ENCODE measurements at places on chromosomes 7 and 10.

DNA sequence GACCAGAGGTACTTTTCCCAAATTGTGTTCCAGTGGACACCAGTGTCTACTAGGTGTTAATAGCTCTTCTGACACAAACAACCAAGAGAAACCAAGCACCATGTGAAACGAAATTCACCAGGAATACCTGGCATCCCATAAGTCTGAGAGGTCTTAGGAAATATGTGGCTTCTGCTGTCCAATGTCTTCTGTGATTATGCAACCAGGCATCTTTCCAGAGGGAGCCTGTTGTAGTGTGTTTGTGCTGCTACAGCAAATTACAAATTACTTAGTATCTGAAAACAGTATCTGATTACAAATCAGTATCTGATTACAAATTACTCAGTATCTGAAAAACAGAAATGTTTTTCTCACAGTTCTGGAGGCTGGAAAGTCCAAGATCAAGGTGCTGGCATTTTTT, 133.6 kb upstream of the NPVF start:
- DNase-seq, result peak; percentile 19

DNA sequence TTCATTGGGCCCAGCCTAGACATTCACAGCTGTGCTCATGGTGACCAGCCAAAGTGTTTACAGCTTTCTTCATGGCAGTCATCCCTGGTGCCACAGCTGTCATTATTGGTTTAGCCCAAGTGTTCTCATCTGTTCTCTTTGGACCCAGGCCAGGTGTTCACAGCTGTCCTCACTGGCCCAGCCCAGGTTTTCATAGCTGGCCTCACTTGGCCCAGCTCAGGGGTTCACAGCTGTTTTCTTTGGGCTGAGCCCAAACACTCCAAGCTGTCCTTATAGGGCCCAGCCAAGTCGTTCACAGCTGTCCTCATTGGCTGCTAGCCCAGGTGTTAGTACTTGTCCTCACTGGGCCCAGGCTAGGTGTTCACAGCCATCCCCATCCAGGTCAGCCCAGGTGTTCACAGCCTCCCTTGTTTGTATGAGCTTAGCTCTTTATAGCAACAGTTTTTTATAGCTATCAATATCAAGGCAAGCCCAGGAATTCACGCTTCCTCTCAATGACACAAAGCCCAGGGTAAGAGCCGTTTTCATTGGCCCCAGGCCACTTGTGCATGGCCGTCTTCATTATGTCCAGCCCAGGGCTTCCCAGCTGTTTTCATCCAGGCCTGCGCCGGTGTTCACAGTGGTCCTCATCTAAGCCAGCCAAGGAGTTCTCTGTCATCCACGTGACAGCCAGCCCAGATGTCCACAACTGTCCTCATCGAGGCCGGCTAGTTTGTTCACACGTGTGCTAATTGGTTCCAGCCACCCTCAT, 11.6 kb downstream of the FRG2B start:
- DNase-seq, result no peak

DNA sequence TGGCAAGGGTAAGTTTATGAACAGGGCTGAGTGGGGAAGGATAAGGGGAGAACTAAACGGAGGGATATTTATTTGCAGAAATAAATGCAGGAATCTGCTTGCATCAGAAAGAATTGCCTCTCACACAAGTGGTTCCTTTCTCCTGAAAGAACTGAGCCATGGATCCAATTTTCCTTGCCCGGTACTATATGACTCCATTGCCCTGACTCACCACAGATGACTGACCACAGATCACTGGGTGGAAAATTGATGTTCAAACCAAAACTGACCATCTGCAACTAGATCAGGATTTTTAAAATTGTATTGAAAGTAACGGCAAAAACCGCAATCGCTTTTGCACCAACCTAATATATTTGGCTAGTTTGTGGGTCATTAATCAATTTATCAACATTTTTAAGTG, 6.2 kb upstream of the MACC1 start:
- DNase-seq, result no peak

- DNase-seq, result no peak
Observed at GRCh38 chr10:1274111-1274661, 218.0 kb downstream of the WDR37 start.

GRCh38 chr10:25263931-25264330, 89.1 kb downstream of the GPR158 start:
- DNase-seq, result peak; percentile 5

- no peak for DNase-seq
Observed at GRCh38 chr10:123146013-123146893, 1.7 kb upstream of the HMX2 start.

DNA sequence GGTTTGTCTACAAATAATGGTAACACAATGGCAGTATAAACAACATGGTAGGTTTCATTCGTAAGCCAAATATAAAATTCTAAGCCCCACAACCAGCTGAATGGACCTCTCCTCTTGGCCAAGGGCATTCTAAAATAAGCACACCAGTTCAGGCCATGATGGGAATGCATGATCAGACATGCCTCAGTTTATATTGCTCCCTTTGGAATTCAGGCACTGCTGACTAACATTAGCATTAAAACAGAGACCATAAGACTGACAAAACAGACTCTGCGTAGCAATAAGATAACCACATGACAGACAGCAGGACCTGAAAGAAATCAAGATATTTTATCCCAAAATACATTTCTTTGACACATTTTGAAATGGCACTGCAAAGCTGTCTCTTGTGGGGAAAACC, 125.8 kb downstream of the FAM107B start:
- DNase-seq, result peak; percentile 93

DNA sequence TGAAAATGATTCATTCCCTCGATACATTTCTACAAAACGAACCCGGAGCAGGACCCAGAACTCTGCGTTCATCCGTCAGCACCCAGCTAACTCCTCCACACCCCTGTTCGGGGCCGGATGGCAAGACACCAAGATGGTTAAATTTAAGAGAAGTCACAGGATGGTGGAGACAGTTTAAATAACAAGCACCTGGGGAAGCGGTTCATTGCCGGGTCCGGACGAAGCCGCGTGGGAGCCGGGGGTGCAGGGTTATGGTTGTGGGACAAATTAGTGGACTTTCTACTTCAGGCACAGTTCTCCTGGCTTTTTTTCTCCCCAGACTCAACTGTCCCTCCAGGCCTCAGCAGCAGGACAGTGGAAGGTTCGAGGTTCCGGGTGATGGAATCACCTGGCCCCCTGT, 45.4 kb downstream of the ASB13 start:
- DNase-seq, result no peak

DNA sequence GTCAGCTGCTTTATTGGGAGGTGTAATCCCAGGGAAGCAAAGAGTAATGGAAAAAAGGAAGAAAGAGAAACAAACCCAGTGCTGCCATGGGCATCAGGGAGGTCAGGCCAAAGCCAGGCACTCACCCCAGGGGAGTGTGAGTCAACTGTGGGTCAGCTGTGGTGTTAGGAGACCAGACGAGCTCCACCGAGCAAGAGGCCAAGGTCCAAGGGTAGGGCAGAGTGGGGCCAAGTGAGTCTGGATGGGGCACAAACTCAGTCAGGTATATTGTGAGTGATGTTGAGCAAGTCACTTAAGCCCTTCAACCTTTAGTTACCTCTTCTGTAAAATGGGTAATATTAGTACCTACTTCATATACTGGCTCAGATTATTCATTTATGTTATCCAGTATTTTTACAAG, 30.4 kb upstream of the CDK13 start:
- no peak for DNase-seq

GRCh38 chr10:92027141-92027540, 103.6 kb downstream of the BTAF1 start:
- peak; percentile 25 for DNase-seq

- peak; percentile 42 for DNase-seq
Observed at GRCh38 chr10:90288391-90288933, 569.4 kb downstream of the HTR7 start.

DNA sequence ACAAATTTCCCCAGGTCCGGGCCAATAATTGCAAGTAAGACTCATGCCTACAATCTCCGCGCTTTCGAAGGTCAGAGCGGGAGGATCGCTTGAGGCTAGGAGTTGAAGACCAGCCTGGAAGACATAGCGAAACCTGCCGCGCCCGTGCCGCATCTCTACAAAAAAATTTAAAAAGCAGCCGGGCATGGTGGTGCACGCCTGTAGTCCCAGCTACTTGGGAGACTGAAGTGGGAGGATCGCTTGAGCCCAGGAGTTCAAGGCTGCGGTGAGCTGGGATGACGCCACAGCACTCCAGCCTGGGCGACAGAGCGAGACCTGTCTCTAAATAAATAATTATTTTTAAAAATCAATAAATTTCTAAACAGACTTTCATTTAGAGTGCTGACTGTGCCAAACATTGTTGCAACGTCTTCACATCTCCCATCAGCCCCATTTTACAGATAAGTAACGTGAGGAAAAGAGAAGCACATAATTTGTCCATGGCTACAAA, 494 bp upstream of the CFAP43 start:
- no peak for DNase-seq

DNA sequence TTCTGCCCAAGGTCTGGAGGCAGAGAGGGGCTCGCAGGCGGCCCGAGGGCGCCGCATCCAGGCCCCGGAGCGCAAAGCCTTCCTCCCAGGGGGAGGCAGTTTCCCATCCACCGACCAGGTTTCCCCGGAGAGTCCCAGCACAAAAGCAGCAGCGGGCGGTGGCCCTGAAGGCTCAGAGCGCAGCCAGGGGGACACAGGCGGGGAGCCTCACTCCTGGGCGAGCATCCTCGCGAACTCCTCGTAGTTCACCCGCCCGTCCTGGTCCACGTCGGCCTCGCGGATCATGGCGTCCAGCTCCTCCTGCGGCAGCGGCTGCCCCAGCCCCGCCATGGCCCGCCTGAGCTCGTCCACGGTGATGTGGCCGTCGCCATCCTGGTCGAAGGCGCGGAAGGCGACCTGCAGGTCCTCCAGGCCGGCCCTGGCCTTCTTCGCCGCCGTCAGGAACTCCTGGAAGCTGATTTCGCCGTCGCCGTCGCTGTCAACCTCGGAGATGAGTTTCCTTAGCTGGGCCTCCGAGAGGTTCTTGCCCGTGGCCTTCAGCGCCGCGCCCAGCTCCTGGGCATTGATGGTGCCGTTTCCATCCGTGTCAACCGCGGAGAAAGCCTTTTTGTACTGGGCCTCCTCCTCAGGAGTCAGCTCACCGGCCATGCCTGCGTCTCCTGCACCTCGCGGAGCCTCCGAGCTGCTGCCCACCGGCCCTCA, 428 bp downstream of the CALML5 start:
- DNase-seq, result no peak

DNA sequence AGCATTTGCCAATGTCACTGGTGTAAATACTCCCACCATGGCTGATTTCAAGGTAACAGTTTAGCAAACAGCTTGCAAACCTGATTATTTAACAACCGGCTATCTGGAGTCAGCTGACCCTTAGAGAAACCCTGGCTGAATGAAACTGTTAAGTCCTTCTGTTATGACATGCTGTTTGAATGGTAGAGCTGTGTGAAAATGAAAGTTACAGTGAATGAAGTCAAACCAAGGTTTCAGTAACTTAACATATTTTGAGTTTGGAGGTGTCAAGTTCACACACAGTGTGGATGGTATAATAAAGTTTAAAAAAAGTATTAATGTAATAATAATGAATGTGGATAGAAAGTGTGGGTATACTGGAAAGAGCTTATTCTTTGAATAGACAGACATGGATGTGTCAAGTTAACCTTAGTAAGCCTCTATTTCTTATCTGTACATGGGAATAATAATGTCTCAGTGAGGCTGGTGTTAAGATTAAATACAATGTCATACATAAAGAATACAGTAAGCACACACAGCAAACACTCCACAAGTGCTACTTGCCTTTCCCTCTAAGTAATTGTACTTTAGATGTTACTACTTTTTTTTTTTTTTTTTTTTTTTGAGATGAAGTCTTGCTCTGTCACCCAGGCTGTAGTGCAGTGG, 150.4 kb downstream of the TAX1BP1 start:
- DNase-seq, result no peak

DNA sequence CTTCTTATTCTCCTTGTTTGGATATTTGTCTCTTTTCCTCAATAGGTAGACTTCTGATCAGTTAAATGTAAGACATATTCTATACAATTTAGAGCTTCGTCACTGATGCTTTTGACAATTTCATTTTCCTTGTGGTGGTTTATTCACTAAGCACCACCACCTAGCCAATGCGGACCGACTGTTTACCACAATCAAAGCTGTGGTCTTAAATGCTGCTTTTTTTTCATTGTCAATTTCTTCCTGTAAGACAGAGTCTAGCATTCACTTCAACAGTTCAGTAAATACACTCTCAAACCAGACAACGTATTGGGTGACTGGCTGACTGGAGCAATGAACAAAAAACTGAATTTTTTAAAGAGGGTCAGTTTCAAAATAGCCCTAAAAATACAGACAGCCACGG, 239.0 kb downstream of the DNAJB6 start:
- DNase-seq, result no peak

GRCh38 chr7:131747658-131748232, 191.3 kb upstream of the PODXL start:
- no peak for DNase-seq

GRCh38 chr10:78316451-78316931, 282.8 kb downstream of the RPS24 start:
- DNase-seq, result no peak

DNA sequence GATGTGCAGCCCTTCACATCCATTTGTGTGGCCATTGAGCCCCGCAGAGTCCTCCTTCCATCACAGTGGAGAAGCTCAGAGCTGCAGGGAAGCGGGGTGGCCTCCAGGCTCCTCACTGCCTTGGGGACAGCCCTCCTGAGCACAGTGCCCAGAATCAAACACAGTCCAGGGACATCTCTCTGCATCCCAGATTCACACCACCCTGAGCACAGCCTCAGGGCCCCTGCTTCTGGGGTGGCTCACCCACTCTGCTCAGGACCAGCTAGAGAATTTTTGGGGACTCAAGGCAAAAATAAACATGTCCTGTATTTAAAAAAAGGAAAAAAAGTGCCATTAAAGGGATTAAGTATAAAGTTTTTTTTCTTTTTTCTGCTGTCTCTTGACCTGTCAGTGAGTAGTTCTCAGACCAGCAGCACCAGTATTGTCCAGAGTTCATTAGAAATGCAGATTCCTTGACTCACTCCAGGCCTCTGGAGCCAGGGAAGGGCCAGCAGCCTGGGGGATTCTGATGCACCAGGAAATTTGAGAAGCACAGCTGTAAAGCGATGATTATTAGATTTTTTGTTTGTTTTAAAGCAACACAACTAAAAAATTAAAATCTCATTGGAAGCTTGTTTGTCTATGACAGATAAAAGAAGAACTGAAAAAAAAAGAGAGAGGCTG, 61.6 kb downstream of the ARHGAP22 start:
- DNase-seq, result no peak

DNA sequence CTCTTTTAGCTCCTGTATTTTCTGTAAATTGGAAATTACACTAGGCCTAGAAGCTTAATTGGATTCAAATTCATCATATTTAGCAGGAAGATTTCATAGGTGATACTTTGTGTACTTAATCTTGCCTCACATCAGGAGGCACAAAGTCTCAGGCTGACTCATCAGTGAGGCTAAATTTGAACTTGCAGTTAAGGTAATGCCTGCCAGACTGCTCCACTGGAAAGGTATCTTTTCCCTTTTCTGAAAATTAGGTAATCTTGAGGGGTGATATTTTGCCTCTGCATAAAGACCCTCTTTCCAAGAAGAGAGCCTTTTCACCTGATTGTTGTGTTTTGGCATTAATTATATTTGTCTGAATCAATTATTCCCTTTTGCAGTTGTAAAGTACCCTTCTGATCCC, 14.6 kb downstream of the PPIA start:
- DNase-seq, result peak; percentile 81

Data from bronchial epithelial cell (primary cell).